ENCODE measurements at places on chromosomes 13 and 19. TPM values are rescaled to one million over a fixed set of nuclear protein-coding genes. Genes with fewer than 3 reads are reported as not detected.
A peak's percentile ranks its signal among the peaks of the same experiment; 100 is the strongest.

DNA sequence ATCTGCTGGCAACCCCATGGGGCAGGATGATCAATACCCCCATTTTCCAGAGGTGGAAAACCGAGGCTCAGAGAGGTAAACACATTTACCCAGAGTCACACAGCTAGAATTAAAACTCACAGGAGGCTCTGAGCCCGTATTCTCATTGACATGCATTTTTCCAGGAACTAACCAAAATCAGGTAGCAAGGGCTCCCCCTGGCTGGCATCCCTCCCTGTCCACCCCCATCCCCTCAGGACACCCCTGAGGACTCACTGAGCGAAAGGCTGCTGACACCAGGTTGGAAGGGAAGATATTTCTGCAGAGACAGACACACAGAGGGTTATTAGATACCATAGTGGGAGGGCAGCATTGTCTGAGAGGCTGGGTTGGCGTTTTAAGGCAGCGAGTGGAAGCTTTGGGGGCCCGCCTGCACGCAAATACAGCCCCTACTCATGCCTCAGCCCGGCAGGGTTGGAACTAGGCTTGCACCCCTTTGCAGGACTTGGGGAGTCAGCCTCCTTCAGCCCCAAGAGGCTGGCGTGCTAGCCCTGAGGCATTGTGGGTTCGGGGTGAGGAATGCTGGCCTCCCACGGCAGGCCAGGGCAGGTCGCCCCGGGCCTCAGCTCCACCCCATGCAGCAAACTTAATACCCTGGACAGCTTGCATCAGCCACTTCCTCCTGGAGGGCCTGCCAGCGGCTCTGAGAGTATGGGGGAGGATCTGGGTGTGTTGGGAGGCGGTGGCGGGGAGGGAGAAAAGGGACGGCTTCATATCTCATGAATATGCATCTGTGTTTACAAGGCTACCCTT lies 3.9 kb downstream of the SLC1A5 start:
- peak; percentile 70 for DNase-seq

- no peak for DNase-seq
Observed at GRCh38 chr13:111283991-111284390, 36.5 kb upstream of the TEX29 start.

The COL5A3 gene
- 0.40 TPM for total RNA-seq

- DNase-seq, result no peak
Observed at GRCh38 chr13:31521435-31521834, 217.9 kb upstream of the RXFP2 start.

The ZNF724 gene
- total RNA-seq, result 17.0 TPM

The CBARP gene
- total RNA-seq, result not detected

The OLFM2 gene
- total RNA-seq, result 11.3 TPM

- DNase-seq, result no peak
Observed at GRCh38 chr13:40465015-40465390, 201.4 kb downstream of the FOXO1 start.

- no peak for DNase-seq
Observed at GRCh38 chr13:41332829-41333228, 21.8 kb downstream of the NAA16 start.

The MYO1F gene
- 366 TPM for total RNA-seq

GRCh38 chr19:44260695-44261446 lies 1.2 kb downstream of the ZNF233 start:
- DNase-seq, result no peak
